ENCODE measurements at places on chromosomes 2 and 18. TPM values are rescaled to one million over a fixed set of nuclear protein-coding genes. Genes with fewer than 3 reads are reported as not detected.

The CKAP2L gene
- 2.4 TPM for total RNA-seq

The ERCC3 gene
- 49.2 TPM for total RNA-seq

The PAX8 gene
- total RNA-seq, result 0.68 TPM

The CD226 gene
- total RNA-seq, result 1.0 TPM

The SLC9A4 gene
- total RNA-seq, result not detected

The LYPD6B gene
- not detected for total RNA-seq

The C2orf80 gene
- not detected for total RNA-seq

The LRRTM1 gene
- total RNA-seq, result not detected

The KIF5C gene
- 0.34 TPM for total RNA-seq

The CAPN14 gene
- 0.05 TPM for total RNA-seq

The SERPINB5 gene
- 0.51 TPM for total RNA-seq

The TEKT4 gene
- not detected for total RNA-seq
